ENCODE measurements at places on chromosomes 11 and 22.
A peak's percentile ranks its signal among the peaks of the same experiment; 100 is the strongest.

DNA sequence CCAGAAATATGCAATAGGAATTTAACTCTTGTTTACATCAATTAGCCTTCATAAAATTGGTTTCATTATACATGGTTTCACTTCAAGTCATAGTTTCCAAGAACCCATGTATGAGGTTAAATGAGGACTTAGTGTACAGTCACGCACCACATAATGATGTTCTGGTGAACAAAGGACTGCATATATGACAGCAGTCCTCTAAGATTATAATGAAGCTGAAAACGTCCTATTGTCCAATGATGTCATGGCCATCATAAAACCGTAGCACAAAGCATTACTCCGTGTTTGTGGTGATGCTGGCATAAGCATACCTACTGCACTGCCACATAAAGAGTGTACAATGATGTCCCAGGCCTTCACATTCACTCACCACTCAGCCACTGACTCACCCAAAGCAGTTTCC lies 31.1 kb downstream of the SMCO4 start:
- DNase-seq, result no peak

GRCh38 chr11:46265764-46266163 lies 11.7 kb upstream of the CREB3L1 start:
- no peak for DNase-seq

DNA sequence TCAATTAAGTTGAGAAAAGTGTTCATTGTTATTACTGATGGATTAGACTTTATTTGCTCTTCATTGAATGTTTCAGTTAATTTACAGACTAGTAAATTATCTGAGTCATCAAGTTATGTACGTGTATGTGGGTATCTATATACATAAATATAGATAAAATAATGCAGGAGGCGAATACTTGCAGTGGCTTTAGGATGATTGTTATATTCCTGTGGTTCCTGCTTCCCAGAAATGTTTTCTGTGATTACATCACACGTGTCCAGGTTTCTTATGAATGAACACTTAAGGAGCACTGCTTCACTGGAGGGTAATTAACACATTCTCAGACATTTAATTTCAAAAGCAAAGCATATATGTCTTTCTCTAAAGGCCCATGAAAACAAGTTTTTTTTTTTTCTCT lies 28.4 kb downstream of the YAP1 start:
- DNase-seq, result no peak

- no peak for DNase-seq
These were observed 768.4 kb downstream of the JRKL start for GRCh38 chr11:97158243-97158642.

DNA sequence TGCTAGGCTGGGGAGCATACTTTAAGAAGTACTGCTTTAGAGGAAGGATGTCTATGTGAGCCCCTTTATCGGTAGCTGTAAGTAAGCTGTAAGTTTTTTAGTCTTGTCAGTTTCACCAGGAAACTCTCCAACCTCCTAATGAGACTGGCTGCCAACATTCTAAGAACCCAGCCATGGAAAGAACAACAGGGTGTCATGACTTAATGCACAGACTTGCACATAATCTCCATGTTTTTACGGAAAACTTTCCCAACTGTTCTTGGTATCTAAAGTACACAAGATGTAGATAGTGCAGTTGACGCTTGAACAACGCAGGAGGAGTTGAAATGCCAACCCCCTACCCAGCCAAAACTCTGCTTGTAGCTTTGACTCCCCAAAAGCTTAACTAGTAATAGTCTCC lies 9.0 kb downstream of the OR8A1 start:
- DNase-seq, result no peak

GRCh38 chr11:61028135-61028729 lies 56.8 kb downstream of the CD6 start:
- peak; percentile 65 for DNase-seq

- no peak for DNase-seq
These were observed 9.2 kb upstream of the RBM14 start for GRCh38 chr11:66607126-66607834.

DNA sequence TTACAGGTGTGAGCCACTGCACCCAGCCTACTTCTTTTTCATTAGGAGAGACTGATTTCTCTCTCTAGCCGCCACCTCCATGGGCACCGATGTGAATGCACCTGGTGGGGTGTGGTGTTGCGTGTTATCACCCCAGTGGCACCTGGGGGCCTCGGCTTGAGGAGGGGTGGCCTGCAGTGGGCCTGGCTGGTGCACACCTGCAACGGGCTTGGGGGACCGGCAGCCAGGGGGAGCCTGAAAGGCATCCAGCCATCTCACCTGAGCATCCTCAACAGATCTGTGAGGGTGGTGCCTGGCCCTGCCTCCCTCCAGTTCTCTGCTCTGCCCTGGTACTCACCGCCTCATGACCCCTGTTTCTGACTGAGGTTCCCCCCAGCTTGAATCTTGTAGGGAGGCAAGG lies 108.9 kb downstream of the ARHGAP8 start:
- DNase-seq, result no peak

DNA sequence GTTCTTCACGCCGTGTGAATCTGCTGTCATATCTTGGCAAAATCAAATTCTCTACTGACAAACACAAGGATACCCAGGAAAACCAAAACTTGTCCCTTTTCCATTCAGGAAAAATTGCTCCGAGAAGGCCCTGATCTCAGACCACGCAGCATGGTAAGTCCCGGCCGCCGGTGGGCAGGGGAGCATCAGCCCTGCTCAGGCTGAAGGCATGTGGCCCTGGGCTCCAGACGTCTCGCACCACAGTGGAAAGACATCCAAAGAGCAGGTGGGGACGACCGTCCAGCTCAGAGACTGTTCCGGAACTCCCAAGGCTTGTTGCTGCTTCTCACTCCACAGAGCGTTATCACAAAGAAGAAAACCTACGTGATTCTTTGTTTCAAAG lies 29.8 kb downstream of the TOLLIP start:
- DNase-seq, result no peak

DNA sequence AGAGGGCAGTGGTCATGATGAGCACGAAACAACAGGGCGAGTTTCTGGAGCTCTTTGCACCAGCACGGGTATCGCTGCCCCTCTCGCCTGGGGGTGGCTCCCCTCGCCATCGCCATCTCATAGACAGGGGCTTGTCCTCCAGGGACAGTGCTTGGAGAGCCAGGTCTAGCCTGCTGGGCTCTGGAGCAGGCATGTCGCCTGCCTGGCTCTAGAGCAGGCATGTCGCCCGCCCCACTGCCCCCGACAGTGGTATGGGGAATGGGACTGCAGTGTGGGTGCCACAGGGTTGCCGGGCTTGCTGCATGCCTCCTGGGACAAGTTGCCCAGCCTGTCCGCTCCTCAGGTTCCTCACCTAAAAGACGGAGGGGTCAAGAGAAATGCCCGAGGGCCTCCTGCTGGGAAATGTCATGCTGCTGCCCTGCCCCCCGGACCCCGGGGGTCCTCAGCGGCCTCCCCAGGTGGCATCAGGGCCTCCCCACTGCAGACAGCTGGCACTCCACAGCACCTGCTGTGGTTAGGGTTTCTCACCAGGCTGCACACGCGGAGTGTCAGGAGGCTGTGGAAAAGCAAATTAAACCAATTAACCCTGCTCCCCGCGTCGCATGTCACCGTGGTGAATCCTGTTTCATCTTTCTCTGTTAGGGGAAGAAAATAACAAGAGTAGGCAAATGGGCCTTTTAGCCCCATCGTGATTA lies 403.0 kb downstream of the TBC1D22A start:
- DNase-seq, result no peak

DNA sequence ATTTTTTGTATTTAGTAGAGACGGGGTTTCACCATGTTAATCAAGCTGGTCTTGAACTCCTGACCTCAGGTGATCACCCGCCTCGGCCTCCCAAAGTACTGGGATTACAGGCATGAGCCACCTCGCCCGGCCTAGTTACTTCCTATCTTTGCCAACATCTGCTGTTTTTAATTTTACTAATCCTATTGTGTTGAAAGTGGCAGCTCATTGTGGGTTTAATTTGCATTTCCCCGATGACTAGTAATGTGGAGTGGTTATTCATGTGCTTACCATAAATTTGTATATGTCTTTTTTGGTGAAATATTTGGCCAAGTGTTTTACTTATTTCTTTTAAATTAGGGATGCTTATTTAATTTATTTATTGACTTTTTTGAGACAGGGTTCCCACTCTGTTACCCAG lies 74.2 kb upstream of the SLC25A18 start:
- DNase-seq, result no peak

- DNase-seq, result no peak
These were observed 41.1 kb downstream of the DIXDC1 start for GRCh38 chr11:111978028-111978771.

- DNase-seq, result no peak
These were observed 1350.5 kb downstream of the BRD1 start for GRCh38 chr22:48477031-48477721.

DNA sequence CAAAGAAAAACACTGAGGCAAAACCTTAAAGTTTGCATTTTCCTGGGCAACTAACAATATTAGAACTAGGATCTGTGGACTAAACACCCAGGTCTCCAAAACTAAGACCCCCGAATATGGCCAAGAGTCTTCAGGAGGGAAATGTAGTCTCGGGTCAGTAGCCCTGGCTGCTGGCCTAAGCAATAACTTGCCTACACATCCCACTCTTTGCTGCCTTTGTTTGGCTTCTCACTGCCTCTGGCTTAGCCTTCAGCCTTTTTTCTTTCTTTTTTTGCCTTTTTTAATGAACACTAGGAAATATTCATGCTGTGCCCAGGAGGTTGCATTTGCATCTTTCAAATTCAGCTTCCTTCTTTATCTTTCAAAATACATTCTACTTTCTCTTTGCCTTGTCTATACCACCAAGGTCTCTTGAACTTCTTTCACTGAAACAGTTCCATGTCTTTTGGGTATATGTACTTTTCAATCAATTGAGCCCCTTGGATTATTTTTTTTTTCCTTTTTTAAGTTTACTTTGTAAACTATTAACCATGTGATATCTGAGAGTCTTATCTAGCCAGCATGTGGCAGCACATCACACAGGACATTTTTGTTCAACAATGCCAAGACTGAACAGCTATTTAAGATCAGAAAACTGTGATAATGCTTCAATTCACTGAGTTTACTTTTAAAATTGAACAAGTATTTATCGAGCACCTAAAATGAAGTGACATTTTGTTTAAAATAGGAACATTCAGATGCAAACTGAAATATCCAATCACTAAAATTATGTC lies 165.0 kb upstream of the TRPC6 start:
- DNase-seq, result no peak

GRCh38 chr11:45294499-45294898 lies 8.4 kb upstream of the SYT13 start:
- no peak for DNase-seq

DNA sequence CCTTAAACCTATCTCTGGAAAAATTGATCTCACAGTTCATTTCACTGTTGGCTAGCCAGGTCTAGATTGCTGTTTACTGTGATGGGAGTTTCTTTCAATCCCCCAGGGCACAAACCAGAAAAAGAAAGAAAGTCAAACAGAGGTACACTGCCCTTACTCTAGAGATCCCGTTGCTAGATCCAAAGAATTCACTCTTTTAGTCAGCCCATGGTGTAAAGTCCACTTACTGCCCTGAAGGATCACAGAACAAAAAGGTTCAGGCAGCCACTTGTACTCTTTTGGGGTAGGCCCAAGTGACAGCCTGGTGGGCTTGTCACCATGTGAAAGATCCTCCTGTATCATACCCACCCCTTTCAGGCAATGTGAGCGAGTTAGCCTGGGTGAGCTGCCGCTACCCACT lies 162.6 kb upstream of the CCDC179 start:
- no peak for DNase-seq

GRCh38 chr22:19783586-19784383 lies 23.2 kb downstream of the TBX1 start:
- no peak for DNase-seq

DNA sequence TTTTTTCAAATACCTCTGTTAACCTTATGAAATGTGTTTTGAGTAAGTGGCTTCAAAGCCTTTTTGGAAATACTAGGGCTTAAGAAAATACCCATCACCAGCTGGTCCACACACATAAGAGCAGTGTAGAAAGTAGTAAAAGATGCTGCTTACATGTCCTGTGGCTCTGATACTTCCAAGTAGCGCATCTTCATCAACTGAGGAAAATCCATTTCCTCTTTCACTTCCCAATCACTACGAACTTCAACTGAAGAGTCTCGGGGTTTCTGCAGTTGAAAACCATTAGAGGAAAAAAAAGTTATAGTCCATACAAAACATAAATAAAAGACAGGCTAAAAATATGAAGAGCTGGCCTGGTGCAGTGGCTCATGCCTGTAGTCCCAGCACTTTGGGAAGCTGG lies 8.5 kb downstream of the EIF3D start:
- DNase-seq, result no peak

- no peak for DNase-seq
These were observed 415 bp downstream of the CENATAC start for GRCh38 chr11:118998388-118998717.

GRCh38 chr11:8206251-8207079 lies 37.6 kb upstream of the RIC3 start:
- DNase-seq, result no peak

DNA sequence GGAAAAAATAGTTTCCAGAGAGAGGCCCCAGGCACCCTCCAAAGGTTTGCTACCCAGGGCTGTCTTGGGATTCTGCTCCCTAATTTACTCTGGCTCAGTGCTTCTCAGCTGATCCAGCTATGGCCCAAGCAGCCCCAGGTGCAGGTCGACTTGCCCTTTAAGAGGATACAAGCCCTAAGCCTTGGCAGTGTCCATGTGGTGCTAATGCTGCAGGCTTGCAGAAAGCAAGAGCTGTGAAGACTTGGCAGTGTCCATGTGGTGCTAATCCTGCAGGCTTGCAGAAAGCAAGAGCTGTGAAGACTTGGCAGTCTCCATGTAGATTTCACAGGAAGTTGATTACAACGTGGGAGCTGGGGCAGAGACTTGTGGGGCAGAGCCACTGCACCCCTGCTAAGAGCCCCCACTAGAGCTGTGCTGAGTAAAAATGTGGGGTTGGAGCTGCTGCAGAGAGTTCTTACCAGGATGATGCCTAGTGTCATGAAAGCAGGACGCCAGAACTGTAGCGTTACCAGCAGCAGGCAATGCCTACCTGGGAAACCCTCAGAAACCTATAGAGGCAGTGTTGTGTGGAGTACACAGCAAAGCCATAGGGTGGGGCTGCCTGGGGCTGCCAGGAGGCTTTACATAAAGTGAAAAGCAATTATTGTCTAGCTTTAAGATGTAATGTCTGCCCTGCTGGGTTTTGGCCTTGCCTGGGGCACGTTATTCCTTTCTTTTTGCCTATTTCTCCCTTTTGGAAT lies 16.1 kb upstream of the OR52K1 start:
- DNase-seq, result no peak

- no peak for DNase-seq
These were observed 7.4 kb upstream of the RCE1 start for GRCh38 chr11:66835768-66836405.
